ENCODE measurements at places on chromosomes 3 and 15.

DNA sequence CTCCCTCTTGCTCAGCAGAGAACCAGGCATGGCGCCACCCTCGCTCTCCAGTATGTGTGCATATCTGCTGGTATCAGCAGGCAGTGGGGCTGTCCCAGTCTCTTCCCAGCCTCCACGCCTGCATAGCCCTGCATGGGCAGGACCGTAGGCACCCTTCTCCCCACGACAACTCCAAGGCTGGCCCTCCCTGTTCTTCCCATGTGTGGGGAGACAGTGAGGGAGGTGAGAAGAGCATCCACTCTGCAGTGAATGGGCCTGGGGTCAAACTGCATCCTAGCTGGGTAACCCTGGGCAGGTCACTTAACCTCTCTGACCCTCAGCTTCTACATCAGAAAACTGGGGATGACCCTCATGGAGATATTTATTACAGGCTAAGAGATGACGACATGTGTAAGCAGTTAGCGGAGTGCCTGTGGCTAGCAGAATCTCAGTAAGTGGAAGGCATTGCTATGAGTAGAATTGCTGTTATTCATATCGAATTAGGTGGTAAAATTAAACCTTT, 13.3 kb upstream of the SSUH2 start:
- DNase-seq: no peak

- DNase-seq: no peak
These were observed 263.2 kb downstream of the NLGN1 start for GRCh38 chr3:173660645-173661299.

- no peak for DNase-seq
These were observed 119.1 kb downstream of the ROBO2 start for GRCh38 chr3:77158730-77159581.

GRCh38 chr15:52164631-52165265, 26.4 kb downstream of the GNB5 start:
- no peak for DNase-seq

- no peak for DNase-seq
These were observed 904.2 kb downstream of the CADM2 start for GRCh38 chr3:85862893-85863455.

DNA sequence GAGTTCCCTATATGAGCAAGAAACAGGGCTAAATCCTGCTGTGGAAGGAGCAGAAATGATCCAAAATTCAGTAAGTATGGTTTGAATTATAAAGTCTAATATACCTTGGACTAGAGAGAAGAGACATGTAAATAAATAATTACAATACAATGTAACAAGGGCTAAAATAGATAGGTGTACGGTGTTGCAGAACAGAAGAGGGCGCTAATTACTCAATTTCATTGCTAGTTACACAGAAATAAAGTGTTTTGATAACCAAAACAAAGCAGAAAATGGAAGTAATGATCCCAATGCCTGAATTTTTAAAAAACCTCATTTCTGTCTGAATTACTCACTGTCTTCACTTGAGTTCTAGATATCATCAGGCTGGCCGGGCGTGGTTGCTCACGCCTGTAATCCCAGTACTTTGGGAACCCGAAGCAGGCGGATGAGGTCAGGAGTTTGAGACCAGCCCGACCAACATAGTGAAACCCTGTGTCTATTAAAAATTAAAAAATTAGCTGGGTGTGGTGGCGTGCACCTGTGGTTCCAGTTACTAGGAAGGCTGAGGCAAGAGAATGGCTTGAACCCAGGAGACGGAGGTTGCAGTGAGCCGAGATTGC, 8.3 kb upstream of the PLCH1 start:
- no peak for DNase-seq

- no peak for DNase-seq
These were observed 37.0 kb upstream of the NR2E3 start for GRCh38 chr15:71773206-71773859.

- no peak for DNase-seq
These were observed 86.1 kb downstream of the CGNL1 start for GRCh38 chr15:57462381-57462780.

- no peak for DNase-seq
These were observed 1.3 kb downstream of the GREM1 start for GRCh38 chr15:32718821-32719716.

DNA sequence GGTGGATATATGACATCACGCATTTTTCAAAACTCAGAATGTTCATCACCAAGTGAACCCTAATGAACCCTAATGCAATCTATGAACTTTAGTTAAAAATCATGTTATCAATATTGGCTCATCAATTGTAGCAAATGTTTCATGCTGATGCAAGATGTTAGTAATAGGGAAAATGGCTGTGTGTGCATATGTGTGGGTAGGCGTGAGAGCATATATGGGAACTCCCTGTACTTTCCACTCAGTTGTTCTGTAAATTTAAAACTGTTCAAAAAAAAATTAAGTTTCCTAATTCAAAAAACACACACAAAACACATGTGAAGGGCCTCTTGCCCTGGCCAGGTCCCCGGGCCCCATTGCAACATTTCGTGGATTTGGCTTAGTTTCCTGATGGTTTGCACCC, 89.7 kb upstream of the PROK2 start:
- no peak for DNase-seq

GRCh38 chr3:134375582-134376384, 1.5 kb upstream of the AMOTL2 start:
- no peak for DNase-seq

- no peak for DNase-seq
These were observed 53.5 kb upstream of the ADAMTS9 start for GRCh38 chr3:64741341-64741740.

DNA sequence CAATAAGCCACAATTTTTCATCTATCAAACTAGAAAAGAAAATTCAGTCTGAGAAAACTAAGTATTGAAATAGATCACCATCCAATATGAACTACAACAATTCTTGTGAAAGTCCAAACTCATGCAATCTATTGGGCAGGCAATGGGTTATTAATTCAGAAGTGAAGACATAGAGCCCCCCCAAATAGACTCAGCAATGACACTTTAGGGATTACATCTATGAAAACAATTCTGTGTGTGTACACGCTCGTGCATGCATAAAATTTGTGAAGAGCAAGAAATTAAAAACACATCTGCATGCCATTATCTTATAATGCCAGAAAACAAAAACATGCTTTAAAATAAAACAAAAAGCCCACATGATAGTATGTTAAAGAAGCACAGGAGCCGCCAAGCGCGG, 151.3 kb downstream of the NR1I2 start:
- DNase-seq: no peak

- DNase-seq: no peak
These were observed 10.8 kb downstream of the IP6K1 start for GRCh38 chr3:49775538-49775937.

DNA sequence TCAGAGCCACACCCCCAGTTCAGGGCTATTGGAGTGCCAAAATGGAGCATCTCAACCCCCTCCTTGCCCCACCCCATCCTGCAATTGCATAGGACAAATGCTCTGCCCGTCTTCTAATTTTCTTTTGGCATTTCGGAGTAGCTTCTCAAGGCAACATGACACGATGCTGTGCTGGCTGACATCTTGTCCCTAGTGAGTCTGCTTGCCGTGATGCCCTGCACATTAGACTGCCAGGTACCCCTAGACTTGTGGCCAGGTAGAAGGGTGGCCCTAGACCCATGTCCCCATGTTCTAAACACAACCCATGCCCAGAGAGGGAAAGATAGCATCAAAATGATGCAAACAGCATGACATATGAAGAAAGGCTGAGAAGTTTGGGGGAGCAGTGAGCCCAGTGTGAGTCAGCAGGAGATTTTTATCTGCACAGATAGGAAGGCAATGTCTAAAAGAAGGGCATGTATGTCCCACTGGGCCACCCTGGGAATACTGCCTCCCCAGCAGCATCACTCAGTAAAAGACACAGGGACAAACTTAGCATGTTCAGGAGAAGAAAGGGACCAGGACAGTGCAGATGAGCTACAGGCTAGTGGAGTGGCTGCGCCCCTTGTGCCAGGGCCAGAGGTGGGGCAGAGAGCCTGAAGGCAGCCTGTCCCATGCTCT, 36.8 kb downstream of the CA12 start:
- DNase-seq: no peak

DNA sequence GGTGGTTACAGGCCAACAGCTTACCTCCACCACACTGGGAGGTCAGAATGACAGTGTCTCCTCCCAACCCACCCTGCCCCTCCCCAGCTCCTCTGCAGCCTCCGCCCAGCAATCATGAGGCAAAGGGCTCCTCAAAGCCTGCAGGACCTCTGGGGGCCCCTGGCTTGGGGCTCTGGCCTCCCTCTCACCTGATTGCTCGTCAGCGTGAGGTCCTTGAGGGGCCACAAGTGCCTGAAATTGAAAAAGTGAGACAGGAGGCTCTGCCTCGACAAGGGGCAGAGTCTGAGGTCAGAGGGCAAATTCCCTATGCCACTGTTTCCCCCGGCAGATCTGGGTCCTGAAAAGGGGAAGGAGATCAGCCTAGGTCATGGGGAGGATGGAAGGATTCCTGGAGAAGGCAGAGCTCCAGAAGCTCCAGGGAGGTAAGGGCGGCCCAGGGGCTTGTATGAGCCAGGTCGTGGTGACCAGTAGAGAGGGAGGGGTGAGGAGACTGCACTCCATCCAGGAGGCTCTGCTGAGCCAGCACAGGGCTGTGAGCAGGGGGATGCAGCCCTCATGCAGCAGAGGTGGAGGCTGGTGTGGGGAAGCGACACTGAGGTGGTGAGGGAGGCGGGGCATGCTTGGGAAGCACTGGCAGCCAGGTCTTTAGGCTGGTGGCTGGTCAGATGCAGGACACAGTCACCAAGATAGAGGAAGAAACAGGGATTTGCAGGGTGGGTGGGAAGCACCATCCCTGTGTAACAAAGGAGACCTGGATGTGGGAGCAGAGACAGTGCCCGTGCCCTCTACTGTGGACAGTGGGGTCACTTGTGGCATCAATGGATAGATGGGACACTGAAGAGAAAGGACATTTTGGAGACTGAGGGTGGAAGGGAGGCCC, 20.1 kb downstream of the ALS2CL start:
- DNase-seq: no peak

DNA sequence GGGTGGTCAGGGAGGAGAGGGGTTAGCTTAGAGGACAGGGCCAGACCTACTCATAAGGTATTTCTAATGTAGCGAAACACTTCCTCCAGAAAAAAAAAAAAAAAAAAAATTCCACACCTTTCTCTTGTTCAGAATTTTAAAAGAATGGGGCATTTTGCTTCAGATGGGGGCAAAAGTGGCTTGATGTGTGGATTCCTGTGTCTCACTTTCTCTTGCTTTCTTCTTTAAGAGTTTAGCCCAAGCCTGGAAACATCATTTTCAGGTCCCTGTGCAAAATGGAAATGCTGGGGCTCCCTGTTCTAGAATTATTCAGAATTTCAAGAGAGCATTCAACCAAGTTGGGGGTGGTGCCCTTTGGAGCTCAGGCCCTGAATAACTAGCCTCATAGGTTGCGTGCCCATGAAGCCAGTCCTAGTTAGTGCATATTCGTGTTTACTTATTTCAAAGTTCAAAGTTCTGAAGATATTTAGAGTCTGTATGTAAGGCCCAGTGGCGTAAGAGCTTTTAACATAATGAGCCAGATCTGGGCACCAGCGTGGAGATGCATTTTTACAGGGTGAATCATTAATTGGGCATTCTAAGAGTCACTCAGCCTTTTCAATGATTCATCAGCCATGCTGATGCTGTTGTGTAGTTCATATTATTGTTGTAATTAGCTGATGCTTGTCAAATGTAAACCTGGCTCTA, 104.5 kb downstream of the RPLP1 start:
- no peak for DNase-seq

DNA sequence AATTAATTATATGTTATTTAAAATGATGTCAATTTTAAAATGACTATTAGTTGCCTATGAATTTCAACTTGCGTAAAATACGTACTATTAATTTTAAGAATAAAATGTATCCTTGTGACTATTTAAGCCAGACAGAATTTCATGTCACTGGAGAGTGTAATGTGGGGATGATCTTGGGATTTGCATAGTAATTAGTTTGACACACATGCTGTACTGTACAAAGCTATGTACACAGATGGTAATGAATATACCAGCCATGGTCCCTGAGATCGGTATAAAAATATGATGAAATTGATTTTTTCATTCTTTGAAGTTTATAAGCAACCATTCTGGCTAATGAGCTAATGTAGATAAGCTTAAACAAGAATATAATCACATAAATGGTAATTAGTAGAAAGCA, 134.4 kb upstream of the ROBO1 start:
- no peak for DNase-seq

DNA sequence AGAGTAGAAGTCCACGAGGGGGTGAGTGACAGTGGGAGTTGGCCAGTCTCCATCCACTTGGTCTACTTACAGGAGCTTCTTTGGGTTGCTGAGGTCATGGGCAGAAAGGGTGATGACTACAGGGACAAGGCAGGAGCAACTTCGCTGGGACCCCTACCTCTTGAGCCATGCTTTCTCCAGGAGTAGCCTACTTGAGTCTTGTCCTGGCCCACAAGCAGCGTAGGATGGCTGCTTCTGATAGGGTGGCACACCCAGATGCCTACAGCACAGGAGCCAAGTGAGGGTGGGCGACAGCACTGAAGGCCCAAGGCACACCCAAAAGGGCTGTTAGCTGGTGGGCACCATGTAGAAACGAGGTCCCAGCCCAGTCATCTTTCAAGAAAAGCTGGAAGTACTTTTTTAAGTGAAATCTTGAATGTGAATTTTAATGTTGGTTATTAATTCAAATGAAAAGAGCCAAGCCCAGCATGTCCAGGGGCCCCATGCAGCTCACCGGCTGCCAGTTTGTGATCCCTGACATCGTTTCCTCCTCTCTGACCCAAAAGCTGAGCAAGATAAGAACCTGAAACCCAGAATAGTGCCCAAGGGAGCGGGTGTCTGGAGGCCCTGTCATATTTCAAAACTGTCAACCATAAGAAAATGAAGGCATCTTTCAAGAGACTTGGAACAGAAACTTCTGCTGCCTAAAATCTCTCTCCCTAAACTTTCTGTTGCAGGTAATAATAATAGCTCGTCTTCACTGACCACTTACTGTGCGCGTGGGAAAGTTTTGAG, 2.2 kb upstream of the CPEB1 start:
- no peak for DNase-seq

GRCh38 chr15:34757262-34757661, 2.5 kb upstream of the GJD2 start:
- DNase-seq: no peak

DNA sequence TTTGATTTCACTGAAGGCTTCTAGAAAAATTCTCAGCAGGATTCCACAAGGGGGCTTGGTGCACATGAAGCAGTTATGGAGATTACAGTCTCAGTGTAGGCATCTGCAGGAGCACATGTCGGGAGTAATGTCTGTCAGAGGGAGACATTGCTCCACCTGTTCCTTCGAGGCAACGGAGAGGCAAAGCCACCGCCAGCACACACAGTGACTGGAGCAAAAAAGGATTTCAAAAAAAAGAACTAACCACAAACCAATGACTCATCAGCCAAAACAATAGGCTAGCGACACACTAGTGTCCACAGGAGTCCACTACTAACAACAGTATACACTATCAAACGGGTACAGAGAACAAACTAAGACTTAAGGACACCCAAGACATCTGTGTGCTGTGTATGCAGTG, 68.9 kb downstream of the NPTN start:
- no peak for DNase-seq

GRCh38 chr3:83514130-83514914, 1444.5 kb upstream of the CADM2 start:
- no peak for DNase-seq

GRCh38 chr15:96431786-96432185, 101.3 kb downstream of the NR2F2 start:
- no peak for DNase-seq

GRCh38 chr3:149356044-149356592, 21.3 kb downstream of the TM4SF1 start:
- no peak for DNase-seq

GRCh38 chr3:132818251-132818650, 96.0 kb upstream of the NPHP3 start:
- DNase-seq: no peak

All from naive thymus-derived CD8-positive, alpha-beta T cell (primary cell).